Activated naive CD8-positive, alpha-beta T cell treated with anti-CD3 and anti-CD28 coated beads, Interleukin-2, amount 50 U/mL, for 16 hours (primary cell): ENCODE measurements at places on chromosomes 12 and 14.

DNA sequence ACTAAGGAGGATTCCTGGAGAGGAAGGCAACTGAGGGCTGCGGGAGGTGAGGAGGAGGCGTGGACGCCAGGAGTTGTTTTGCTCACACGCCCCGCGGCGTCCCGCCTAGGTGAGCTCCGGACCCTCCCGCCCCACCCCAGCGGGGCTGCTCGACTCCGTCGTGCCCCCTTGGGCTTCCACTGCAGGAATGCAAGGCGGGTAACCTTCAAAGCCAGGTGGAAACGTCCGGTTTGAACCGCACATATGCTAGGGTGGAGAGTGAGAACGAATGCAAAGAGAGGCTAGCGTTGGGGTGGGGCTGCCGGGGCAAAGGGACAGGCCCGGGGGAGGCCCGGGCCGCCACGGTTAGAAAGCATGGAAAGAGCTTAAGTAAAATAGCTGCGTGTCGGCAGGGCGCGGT, 5.4 kb upstream of the DPPA3 start:
- no peak for DNase-seq

DNA sequence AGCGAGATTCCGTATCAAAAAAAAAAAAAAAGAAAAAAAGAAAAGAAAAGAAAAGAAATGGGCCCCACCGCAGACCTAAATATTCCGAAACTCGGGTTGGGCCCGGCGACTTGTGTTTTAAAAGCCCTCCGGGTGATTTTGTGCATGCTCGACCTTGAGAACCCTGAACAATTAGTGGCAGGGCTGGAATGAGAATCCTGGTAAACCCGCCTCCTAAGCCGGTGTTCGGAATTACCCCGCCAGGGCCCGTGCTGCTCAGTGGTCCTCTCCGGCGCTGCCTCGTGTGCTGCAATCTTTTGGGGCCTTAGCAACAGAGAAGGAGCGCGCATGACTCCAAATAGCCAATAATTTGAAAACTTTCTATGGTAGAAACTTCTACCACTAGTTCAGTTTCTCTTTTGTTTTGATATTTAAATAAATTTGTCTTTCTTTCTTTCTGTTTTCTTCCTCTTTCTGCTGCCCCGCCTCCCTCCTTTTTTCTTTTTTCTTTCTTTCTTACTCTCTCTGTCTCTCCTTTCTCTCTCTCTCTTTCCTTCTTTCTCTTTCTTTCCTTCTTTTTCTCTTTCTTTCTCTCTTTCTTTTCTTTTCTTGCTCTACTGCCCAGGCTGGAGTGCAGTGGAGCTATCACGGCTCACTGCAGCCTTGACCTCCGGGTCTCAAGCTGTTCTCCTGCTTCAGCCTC, 1.5 kb upstream of the GALNT6 start:
- no peak for DNase-seq

GRCh38 chr14:91324606-91325575, 80.4 kb upstream of the GPR68 start:
- DNase-seq = no peak

- no peak for DNase-seq
Measured at GRCh38 chr12:147242-147641, 66.7 kb downstream of the SLC6A12 start.

GRCh38 chr14:29442696-29443095, 485.0 kb downstream of the PRKD1 start:
- no peak for DNase-seq

DNA sequence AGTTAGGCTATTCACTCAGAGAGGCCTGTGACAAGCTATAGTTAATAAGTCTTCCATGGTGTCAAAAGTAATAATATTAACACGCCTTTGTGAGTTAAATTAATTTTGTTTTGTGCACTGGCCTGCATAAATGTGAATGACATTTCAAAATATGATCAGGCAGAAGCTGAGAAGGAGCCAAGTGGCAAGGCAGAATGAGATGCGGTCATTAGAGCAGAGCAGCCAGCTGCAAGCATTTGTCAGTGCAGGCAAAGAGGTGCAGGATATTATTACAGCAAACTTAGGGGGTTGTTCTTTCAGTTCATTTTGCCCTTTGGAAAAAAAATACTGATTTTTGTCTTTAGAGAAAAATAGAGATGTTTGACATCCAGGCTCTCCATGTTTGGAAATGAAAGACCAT, 364.5 kb downstream of the PAWR start:
- no peak for DNase-seq

DNA sequence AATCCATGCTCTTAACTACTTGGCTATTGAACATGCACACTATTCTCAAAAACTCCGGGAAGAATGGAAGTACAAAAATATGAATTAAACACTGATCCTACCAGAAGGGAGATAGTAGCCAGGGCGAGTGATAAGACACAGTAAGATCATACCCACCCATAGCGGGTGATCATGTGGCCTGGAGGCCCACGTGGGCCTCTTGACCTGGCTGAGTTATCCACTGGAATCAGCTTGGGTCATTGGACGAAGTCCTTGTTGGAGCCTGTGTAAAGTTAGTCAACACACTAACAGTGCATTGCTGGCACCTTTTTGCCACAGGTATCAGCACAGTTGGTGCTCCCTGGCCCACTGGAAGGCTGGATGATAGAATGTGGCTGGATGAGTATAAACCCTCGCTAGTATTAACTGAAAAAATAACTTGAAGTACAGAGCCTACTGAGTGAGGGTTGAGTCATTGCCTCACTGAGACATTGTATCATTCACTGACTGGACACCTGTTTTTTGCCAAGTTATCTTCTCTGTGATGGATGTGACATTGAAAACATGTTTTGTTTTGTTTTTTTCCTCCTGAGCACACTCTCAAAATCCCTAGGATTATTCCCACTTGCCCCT, 149.2 kb upstream of the FUT8 start:
- no peak for DNase-seq

GRCh38 chr12:93167841-93168492, 209.8 kb upstream of the NUDT4 start:
- DNase-seq = no peak
